T-helper 22 cell (primary cell): ENCODE measurements at places on chromosomes 6 and 20.
A peak's percentile ranks its signal among the peaks of the same experiment; 100 is the strongest.

DNA sequence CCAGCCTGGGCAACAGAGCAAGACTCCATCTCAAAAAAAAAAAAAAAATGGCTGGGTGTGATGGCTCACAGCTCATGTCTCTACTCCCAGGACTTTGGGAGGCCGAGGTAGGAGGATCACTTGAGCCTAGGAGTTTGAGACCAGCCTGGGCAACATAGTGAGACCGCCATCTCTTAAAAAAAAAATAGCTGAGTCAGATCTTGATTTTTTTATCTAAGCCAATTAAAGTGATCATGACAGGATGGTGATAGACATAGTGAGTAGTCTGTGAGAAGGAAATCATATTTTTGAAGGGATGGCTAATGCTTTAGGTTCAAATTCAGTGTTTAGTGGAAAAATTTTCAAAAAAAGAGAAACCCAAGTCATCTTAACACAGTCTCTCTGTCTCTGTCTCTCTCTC, 114.6 kb upstream of the JARID2 start:
- DNase-seq = no peak

DNA sequence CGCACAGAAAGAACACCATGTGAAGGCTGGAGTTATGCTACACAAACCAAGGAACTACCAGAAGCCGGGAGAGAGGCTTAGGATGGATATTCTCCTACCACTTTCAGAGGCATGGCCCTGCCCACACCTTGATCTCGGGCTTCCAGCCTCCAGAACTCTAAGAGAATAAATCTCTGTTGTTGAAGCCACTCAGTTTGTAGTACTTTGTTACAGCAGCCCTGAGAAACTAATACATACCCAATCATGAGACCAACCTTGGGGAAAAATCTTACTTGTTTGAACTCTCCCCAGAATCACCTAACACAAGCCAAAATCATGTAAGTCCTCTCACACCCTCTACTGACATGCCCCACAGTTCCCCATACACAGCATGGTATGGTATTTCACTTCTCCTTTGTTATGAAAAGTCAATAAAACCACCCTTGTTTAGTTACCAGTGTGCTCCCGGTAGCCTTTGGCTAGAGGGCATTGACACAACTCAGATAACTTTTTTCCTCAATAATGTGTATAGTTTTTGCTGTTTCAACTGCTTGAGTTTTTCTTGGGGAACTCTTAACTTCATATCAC, 40.7 kb upstream of the SLC2A12 start:
- no peak for DNase-seq

DNA sequence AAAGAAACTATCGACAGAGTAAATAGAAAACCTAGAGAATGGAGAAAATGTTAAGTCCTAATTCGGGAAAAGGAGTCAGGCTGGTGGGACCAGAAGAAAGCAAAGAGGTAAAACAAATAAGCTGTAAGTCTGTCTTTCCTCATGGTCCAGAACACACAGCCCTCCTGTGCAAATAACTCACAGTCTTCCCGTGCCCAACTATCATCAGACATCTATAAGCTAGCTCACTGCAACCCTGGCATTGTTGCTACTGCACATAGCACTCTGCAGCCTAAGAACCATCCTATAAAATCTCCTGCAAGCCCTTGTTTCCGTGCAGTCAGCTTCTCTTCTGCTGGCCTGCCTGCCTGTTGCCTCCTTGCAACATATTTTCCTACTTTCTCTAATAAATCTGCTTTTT, 17.4 kb downstream of the HLA-DRA start:
- no peak for DNase-seq

DNA sequence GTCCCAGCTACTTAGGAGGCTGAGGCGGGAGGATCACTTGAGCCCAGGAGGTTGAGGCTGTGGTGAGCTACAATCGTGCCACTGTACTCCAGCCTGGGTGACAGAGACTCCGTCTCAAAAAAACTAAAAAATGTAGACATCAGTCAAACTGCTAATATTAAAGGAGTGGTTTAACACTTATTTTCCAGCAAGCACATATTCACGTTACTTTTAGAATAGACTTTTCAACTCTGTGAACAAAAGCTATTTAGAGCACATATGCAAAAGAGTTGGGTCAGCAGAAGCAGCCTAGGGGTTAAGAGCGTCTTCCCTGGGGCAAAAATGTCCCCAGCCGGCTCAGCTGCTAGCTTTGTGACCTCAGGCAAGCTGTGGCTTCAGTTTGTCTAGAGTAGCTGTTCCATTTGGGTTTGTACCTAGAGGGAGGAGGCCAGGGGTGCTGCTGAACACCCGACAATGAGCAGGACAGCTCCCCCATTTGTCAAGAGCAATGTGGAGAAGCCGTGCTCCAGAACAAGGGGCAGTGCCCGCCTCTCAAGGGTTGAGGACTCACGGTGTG, 62.5 kb upstream of the PTGIS start:
- no peak for DNase-seq

GRCh38 chr6:107853230-107853629, 29.1 kb upstream of the SCML4 start:
- DNase-seq = no peak

DNA sequence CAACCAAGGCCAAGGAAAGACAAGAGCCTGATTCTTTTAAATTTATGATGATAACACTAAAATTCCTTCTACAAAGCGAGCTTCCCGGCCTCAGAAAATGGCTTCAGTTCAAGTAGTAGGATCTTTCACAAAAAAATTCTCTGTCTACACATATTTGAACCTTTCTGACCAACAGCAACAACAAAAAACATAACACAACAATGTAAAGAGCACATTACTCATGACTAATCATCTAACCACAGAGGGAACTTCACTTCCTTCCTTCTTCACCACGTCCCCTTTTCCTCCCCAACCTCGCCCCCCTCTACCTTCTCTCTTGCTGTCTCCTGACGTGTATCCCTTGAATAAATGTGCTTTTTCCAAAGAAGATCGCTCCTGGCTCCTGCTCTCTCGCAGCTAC, 228.2 kb downstream of the MYLK4 start:
- DNase-seq = no peak

- no peak for DNase-seq
These were observed 95.4 kb downstream of the CDH4 start for GRCh38 chr20:61347443-61347842.

GRCh38 chr20:22515264-22515663, 69.1 kb downstream of the FOXA2 start:
- no peak for DNase-seq

GRCh38 chr6:165674155-165675029, 11.4 kb upstream of the PDE10A start:
- no peak for DNase-seq

- DNase-seq = peak; percentile 36
These were observed 52.9 kb upstream of the MLN start for GRCh38 chr6:33856655-33857054.

GRCh38 chr6:34714663-34715062, 18.1 kb upstream of the ILRUN start:
- DNase-seq = no peak

DNA sequence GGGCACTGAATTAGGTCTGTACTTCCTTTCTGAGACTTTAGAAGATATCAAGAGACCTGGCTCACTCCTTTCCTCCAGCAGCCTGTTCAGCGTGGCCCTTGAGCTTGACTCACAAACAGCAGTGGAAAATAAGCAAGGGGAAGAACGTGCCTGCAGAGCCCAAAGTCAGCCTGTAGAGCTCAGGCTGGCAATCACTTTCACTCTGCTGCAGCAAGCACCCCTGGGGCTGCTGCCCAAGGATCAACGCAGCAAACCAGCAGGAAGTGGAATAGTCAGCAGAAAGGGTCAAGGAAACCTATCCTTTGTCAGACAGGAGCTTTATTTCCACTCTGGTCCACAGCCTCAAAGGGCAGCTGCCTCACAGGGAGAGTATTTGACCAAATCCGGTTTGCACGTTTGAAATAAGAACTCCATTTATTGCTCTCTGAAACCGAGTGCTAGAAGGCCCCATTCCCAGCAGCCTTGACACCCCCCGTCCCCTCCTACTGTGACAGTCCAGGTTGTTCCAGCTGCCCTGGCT, 77.4 kb downstream of the PRDM1 start:
- no peak for DNase-seq

GRCh38 chr6:49563006-49563886, 12.8 kb downstream of the C6orf141 start:
- no peak for DNase-seq

DNA sequence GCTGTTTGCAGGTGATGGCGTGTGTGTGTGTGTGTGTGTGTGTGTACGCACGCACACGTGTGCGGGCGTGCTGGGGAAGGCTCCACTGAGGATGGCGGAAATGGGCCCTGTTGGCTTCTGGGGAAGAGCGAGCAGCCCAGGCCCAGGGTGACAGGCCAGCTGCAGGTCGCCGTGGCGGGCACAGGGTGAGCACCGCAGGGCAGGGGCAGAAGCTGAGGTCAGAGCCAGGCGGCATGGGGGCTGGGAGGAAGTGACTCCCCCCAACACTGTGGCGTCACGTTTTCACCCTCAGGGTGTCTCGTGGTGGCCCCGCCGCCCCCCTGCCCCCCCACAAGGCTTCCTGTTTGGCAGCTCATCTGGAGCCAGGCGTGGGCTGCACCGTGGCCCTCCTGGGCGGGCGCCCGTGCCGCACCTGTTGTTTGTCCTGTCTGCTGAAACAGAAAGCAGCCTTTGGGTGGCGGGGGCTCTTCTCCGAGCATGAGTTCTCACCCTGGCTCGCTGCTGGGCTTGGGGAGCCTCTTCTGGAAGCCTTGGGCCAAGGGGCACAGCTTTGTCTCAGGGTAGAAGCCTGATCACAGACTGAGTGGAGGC, 7.1 kb downstream of the RBM38 start:
- DNase-seq = peak; percentile 95

DNA sequence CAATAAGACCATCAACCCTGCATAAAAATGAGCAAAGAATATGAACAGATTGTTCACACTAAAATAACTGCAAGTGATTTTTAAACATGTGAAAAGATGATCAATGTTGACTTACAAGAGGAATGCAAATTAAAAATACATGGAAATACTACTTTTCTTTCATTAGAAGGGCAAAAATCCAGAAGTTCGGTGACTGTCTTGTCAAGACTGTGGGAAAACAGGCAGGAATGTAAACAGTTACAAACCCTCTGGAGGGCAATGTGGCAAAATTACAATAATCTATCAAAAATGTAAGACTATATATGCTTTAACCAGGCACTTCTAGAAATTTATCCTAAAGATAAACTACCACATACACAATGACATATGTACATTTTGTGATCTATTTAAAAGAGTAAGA, 86.7 kb downstream of the TNFAIP3 start:
- no peak for DNase-seq

DNA sequence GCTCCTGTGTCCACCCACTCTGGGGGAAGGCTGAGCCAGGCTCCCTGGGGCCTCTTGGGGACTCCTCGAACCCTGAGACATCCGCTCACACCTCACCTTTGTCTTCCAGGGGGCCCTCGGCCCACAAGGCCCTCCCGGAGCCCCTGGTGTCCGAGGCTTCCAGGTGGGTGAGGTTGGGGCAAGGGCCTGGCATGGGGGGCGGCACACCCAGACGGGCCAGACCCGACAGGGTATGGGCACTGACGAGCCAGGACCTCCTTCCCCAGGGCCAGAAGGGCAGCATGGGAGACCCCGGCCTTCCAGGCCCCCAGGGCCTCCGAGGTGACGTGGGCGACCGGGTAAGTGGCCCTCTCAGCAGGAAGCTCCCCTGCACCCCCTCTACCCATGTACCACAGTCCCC, 13.4 kb downstream of the COL9A3 start:
- DNase-seq = no peak

- no peak for DNase-seq
These were observed 1.1 kb downstream of the RGS17 start for GRCh38 chr6:153129873-153130514.

DNA sequence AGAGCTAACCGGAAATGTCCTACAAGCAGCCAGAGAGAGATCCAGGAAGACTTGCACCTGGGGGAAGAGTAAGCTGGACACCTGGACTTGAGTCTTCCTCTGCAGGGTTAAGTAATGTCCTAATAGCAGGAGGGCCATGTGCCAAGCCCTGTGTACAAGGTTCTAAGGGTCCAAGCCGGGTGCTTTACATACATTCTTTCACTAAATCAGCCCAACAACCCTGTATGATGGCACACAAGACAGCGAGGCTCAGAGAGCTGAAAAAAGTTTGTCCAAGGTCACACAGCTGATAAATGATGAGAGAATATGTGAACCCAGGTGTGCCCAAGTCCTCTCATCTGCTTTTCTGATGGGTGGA, 215.1 kb upstream of the CDYL start:
- no peak for DNase-seq

- DNase-seq = no peak
These were observed 38.7 kb upstream of the THEMIS start for GRCh38 chr6:127939442-127940066.

- DNase-seq = no peak
These were observed 9.3 kb downstream of the SLC9A8 start for GRCh38 chr20:49821870-49822331.

DNA sequence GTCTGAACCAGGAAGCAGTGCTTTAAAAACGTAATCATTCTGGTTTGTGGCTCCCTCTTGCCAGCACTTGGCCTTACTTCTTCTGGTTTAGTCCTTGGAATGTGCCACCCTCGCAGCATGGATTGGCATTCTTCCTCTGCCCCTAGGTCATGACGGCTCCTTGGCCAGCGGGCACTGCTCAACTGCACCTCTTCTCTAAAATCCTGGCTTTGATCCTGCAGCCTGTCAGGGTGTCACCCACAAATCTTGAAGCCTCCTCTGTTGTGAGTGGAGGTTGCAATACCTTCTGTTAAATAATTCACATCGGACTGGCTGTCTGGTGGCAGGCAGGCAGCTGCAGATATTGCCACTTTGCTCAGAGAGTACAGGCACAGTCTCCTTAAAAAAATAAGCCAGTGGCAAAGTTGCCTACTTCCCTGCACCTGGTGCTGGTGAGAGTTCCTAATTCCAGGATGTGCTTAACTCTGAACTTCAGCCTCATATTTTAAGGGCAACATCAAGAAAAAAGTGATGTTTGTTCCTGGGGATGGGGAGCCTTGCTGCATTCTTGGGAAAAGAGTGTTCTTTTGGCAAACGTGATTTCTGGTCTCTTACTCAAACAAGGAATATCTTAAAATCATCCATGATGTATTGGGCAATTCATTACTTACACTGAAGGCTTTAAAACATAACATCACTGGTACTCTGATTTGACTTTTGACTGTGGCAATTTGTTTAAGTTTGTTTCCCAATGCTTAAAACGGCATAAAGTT, 179.8 kb downstream of the FOXA2 start:
- no peak for DNase-seq

- no peak for DNase-seq
These were observed 95.2 kb downstream of the ANKRD60 start for GRCh38 chr20:58133020-58133808.

GRCh38 chr6:122007339-122007738, 392.1 kb upstream of the HSF2 start:
- DNase-seq = no peak

GRCh38 chr6:37866590-37867507, 47.3 kb downstream of the ZFAND3 start:
- DNase-seq = no peak

GRCh38 chr6:18048953-18049630, 61.7 kb upstream of the KIF13A start:
- no peak for DNase-seq

GRCh38 chr20:60565083-60565482, 606.9 kb downstream of the CDH26 start:
- no peak for DNase-seq

GRCh38 chr6:37653933-37654565, 43.6 kb downstream of the MDGA1 start:
- DNase-seq = no peak
